ENCODE measurements at places on chromosomes 7 and 10.
A peak's percentile ranks its signal among the peaks of the same experiment; 100 is the strongest.

DNA sequence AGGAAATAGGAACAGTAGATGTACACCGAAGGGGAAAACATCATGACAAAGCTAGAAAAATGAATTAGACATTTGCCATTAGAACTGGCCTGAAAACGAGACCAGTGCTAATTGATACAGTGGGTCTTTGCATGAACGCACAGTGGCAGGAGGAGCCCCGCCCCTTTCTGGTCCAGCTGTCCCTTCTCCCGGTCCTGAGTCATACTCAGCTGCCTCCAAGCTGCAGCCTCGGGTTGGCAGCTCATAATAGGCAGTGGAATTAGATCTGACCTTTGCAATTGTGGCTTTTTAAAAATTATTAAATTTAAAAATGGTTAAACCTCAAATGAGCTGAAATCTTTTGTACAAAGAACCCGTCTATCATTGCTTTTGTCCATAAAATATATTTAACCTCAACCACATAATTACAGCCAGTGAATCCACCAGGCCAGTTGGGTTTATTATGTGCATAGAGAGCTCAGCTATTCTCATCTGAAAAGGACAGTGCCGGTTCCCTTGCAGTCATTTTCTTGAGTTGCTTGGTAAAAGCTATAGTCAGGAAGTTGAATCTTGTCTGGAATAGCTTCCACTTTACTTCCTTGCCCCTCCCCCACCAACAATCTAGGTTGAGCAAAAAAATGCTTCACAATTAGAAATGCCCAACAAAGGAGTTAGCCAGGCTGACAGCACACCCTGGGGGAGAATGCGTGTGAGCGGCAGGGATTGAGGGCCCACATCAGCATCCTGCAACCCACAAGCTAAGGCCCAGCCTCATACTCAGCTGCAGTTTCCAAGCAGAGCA lies 147.1 kb downstream of the BUB3 start:
- no peaks in the 10 kb centered on the region for H3K4me1 ChIP-seq
- H3K27ac ChIP-seq: no peak overlapping the region
- DNase-seq: no peak
- no peaks in the 10 kb centered on the region for H3K36me3 ChIP-seq
- H3K4me3 ChIP-seq: no peak overlapping the region
- H3K27me3 ChIP-seq: no peaks in the 10 kb centered on the region

DNA sequence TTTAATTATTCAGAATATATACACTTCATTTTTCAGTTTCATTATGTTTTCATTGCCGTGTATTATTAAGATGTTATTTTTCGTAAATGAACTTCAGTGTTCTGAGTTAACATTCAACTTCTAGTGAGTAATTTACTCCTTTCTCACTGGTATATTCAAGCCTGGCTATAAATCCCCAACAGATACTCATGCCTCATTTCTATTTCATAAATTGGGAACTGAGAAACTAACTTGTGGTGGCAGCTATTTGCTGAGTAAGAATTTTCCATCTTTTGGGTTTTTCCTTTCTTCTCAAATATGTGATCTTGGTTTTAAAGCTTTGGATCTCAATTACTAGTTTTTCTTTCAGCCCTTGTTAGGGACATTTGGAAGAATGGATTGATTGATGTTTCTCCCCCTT lies 281.1 kb downstream of the CDK14 start:
- no peaks in the 10 kb centered on the region for H3K4me1 ChIP-seq
- H3K36me3 ChIP-seq: no peaks in the 10 kb centered on the region
- DNase-seq: no peak
- no peak overlapping the region for H3K4me3 ChIP-seq
- no peaks in the 10 kb centered on the region for H3K27me3 ChIP-seq

DNA sequence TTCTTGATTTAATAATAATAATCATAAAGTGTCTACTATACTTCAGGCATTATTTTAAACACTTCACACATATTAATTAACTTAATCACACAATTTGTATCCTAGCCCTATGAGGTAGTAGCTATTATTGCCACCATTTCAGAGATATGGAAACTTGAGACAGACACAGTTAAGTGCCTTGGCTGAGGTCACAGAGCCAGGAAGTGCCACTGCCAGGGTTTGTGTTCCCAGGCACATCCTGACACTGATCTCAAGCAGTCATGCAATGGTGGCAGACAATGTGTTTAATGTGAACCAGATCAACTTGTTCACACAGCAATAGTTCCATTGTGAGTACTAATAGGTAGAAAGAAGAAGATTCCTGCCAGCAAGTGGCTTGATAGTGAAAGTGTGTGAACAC lies 666.0 kb downstream of the SUGCT start:
- no peaks in the 10 kb centered on the region for H3K36me3 ChIP-seq
- H3K4me3 ChIP-seq: no peak overlapping the region
- H3K4me1 ChIP-seq: no peaks in the 10 kb centered on the region
- H3K27ac ChIP-seq: no peak overlapping the region
- DNase-seq: no peak

- H3K4me1 ChIP-seq: peaks cover 7% of the 10 kb centered on the region
- no peaks in the 10 kb centered on the region for H3K36me3 ChIP-seq
- H3K27me3 ChIP-seq: peaks cover 19% of the 10 kb centered on the region
- no peak for DNase-seq
- H3K27ac ChIP-seq: no peak overlapping the region
- no peak overlapping the region for H3K4me3 ChIP-seq
Measured at GRCh38 chr10:61455656-61456055, 2.5 kb upstream of the TMEM26 start.

GRCh38 chr7:143384661-143385631 lies 3.8 kb downstream of the ZYX start:
- no peak overlapping the region for H3K4me3 ChIP-seq
- no peak overlapping the region for H3K27ac ChIP-seq
- peaks cover 10% of the 10 kb centered on the region for H3K27me3 ChIP-seq

- H3K4me1 ChIP-seq: peaks cover 1% of the 10 kb centered on the region
- no peak overlapping the region for H3K4me3 ChIP-seq
- H3K27me3 ChIP-seq: no peaks in the 10 kb centered on the region
- H3K36me3 ChIP-seq: peaks cover 16% of the 10 kb centered on the region
- H3K27ac ChIP-seq: peak overlapping the region; percentile 75
Measured at GRCh38 chr10:97157578-97158095, 28.1 kb downstream of the SLIT1 start.

DNA sequence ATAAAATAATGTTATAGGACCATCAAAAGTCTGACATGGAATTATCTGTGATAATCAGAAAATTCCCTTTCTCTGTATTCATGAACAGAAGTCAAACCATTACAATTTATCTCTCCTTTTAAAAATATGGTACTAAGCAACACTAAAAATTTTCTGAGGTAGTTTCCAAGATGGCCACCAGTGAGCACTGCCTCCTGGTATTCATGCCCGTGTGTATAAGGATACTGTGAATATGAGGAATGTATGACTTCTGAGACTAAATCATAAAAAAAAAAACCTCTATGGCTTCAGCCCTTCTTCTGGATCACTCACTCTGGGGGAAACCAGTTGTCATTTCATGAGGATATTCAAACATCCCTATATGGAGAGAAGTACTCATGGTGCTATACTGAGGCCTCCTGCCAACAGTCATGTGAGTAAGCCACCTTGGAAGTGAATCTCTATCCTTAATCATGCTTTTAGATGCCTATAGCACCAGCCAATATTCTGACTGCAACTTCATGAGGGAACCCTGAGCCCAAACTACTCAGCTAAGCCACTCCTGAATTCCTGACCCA lies 41.1 kb downstream of the SIRT1 start:
- no peak overlapping the region for H3K4me3 ChIP-seq
- DNase-seq: no peak
- H3K27me3 ChIP-seq: no peaks in the 10 kb centered on the region
- H3K4me1 ChIP-seq: no peaks in the 10 kb centered on the region
- peaks cover 6% of the 10 kb centered on the region for H3K36me3 ChIP-seq

- H3K27me3 ChIP-seq: no peaks in the 10 kb centered on the region
- DNase-seq: peak; percentile 20
- peaks cover 12% of the 10 kb centered on the region for H3K4me1 ChIP-seq
- H3K27ac ChIP-seq: peak overlapping the region; percentile 79
- no peak overlapping the region for H3K4me3 ChIP-seq
Measured at GRCh38 chr7:17234030-17234397, 64.4 kb upstream of the AHR start.

- H3K4me1 ChIP-seq: no peaks in the 10 kb centered on the region
- no peak overlapping the region for H3K27ac ChIP-seq
- no peak for DNase-seq
Measured at GRCh38 chr10:20839910-20840309, 57.2 kb downstream of the NEBL start.

GRCh38 chr7:124688991-124689390 lies 76.6 kb downstream of the GPR37 start:
- no peak overlapping the region for H3K4me3 ChIP-seq
- H3K4me1 ChIP-seq: no peaks in the 10 kb centered on the region
- no peaks in the 10 kb centered on the region for H3K27me3 ChIP-seq
- H3K36me3 ChIP-seq: no peaks in the 10 kb centered on the region

DNA sequence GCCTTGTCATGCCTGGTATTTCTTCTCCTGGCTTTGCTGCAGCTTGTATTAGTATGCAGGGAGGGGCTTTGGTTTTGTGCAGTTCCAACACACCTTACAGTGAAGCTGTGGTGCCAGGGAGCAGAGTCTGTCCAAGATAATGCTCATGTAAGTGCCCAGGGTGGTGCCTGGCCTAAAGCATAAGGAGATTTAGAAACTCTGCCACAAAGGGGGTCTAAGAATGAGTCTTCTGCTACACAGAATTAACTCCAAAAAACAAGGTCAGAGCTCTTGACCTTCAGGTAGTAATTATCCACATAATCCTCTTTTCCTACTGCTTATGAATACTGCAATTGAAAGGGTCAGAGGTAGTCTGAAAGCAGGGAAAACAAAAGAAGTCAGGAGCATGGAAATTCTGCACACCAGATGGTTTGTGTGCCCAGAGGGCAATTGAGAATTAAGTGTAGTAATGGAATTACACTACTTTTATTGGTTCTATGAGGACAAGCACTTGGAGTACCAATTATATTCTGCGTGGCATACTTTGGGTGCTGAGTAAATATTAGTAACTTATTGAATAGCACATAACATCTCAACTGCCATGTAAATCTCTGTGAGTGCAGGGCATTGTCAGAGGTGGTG lies 121.5 kb downstream of the KAT6B start:
- H3K4me1 ChIP-seq: no peaks in the 10 kb centered on the region
- DNase-seq: no peak
- H3K4me3 ChIP-seq: no peak overlapping the region
- H3K27me3 ChIP-seq: no peaks in the 10 kb centered on the region
- no peak overlapping the region for H3K27ac ChIP-seq
- H3K36me3 ChIP-seq: no peaks in the 10 kb centered on the region

GRCh38 chr7:147674705-147675104 lies 915.9 kb upstream of the C7orf33 start:
- H3K27me3 ChIP-seq: no peaks in the 10 kb centered on the region
- DNase-seq: no peak
- H3K4me1 ChIP-seq: no peaks in the 10 kb centered on the region
- H3K36me3 ChIP-seq: no peaks in the 10 kb centered on the region
- no peak overlapping the region for H3K27ac ChIP-seq
- H3K4me3 ChIP-seq: no peak overlapping the region

GRCh38 chr7:94301024-94301586 lies 93.6 kb upstream of the COL1A2 start:
- no peaks in the 10 kb centered on the region for H3K36me3 ChIP-seq
- no peak for DNase-seq
- H3K27ac ChIP-seq: peak overlapping the region; percentile 27
- H3K4me3 ChIP-seq: no peak overlapping the region
- H3K27me3 ChIP-seq: no peaks in the 10 kb centered on the region
- no peaks in the 10 kb centered on the region for H3K4me1 ChIP-seq

- H3K4me1 ChIP-seq: peaks cover 9% of the 10 kb centered on the region
- no peaks in the 10 kb centered on the region for H3K36me3 ChIP-seq
- no peak overlapping the region for H3K27ac ChIP-seq
- no peak for DNase-seq
- no peaks in the 10 kb centered on the region for H3K27me3 ChIP-seq
- H3K4me3 ChIP-seq: no peak overlapping the region
Measured at GRCh38 chr10:84344526-84344925, 16.1 kb downstream of the CCSER2 start.

- H3K4me1 ChIP-seq: no peaks in the 10 kb centered on the region
- H3K27ac ChIP-seq: no peak overlapping the region
- H3K27me3 ChIP-seq: no peaks in the 10 kb centered on the region
- DNase-seq: peak; percentile 34
- H3K4me3 ChIP-seq: no peak overlapping the region
Measured at GRCh38 chr7:47945261-47946015, 2.8 kb downstream of the PKD1L1 start.

DNA sequence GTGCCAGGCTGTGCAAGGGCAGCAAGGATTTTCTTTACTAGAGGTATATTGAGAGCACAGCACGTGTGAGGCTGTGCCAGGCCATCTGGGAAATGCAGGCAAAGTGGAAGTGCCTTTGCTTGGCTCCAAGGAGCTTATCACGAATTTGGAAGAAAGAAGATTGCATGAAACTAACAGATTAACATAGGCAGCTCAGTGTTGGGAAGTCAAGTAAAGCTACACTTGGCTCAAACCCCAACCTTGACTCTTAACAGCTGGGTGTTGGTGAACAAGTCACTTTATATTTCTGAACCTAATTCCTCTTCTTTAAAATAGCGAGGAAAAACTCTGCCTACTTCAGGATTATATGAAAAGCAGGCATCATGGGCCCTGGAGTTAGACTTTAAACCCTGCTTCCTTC lies 105.2 kb downstream of the PLCE1 start:
- H3K27me3 ChIP-seq: no peaks in the 10 kb centered on the region
- H3K4me3 ChIP-seq: no peak overlapping the region
- H3K4me1 ChIP-seq: no peaks in the 10 kb centered on the region
- DNase-seq: no peak
- H3K36me3 ChIP-seq: no peaks in the 10 kb centered on the region
- no peak overlapping the region for H3K27ac ChIP-seq

- peaks cover 5% of the 10 kb centered on the region for H3K36me3 ChIP-seq
- no peak for DNase-seq
- H3K27me3 ChIP-seq: no peaks in the 10 kb centered on the region
- H3K4me3 ChIP-seq: no peak overlapping the region
Measured at GRCh38 chr7:127980901-127981300, 50.3 kb downstream of the LRRC4 start.

- DNase-seq: no peak
- H3K4me1 ChIP-seq: no peaks in the 10 kb centered on the region
- H3K27ac ChIP-seq: no peak overlapping the region
- H3K36me3 ChIP-seq: no peaks in the 10 kb centered on the region
Measured at GRCh38 chr7:14717816-14718215, 184.7 kb downstream of the DGKB start.

DNA sequence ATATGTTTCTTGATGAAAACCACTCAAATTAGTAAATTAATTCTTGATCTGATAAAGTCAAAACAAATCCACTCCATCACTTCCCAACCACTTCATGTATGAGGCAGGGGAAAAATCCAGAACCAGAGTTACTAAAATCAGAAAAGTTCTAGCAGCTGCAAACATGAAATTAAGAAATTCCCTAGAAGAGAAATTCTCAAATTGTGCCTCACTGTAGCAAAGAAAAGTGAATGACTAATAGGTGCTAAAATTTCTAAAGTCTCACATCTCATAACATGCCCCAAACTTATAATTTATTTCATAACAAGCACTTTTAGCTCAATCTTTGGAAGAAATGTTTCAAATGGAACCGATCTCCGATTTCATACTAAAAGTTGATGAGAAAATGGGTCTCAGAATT lies 345.0 kb upstream of the AOAH start:
- no peak overlapping the region for H3K27ac ChIP-seq
- DNase-seq: no peak
- no peak overlapping the region for H3K4me3 ChIP-seq
- H3K36me3 ChIP-seq: no peaks in the 10 kb centered on the region
